Activated T-cell treated with anti-CD3 and anti-CD28 coated beads, Interleukin-2, amount 50 U/mL, for 48 hours (primary cell): ENCODE measurements at places on chromosomes 12 and 14.
A peak's percentile ranks its signal among the peaks of the same experiment; 100 is the strongest.

- peak; percentile 84 for DNase-seq
Measured at GRCh38 chr12:6534945-6535696, 804 bp downstream of the GAPDH start.

GRCh38 chr12:78864403-78864869, at the start of gene SYT1:
Gene SYT1, plus strand, starts transcription at chr12:78864774.
- DNase-seq = no peak

GRCh38 chr12:108722992-108723766, 8.1 kb downstream of the CORO1C start:
- no peak for DNase-seq

DNA sequence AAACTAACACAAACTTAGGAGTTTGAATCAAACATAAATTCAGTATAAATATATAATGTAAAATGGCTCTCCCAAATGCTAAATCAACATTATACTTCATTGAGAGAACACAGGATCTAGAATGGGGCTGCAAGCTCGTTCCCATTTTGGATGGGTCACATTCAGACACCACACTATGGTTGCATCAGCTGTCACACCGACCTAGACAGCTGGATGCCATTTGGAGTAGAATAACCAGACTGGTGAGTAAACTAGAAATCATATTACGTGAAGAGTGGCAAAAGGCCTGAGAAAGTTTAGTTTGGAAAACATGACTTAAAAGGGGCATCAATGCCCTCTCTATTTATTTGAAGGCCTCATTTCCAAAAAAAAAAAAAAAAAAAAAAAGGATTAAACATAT, 430.4 kb downstream of the NPAS3 start:
- no peak for DNase-seq

GRCh38 chr14:104826189-104826860, 25.4 kb downstream of the ZBTB42 start:
- DNase-seq = peak; percentile 96

GRCh38 chr14:76088771-76089571, 62.8 kb upstream of the GPATCH2L start:
- no peak for DNase-seq

GRCh38 chr12:6275928-6276887, 34.3 kb upstream of the PLEKHG6 start:
- no peak for DNase-seq

DNA sequence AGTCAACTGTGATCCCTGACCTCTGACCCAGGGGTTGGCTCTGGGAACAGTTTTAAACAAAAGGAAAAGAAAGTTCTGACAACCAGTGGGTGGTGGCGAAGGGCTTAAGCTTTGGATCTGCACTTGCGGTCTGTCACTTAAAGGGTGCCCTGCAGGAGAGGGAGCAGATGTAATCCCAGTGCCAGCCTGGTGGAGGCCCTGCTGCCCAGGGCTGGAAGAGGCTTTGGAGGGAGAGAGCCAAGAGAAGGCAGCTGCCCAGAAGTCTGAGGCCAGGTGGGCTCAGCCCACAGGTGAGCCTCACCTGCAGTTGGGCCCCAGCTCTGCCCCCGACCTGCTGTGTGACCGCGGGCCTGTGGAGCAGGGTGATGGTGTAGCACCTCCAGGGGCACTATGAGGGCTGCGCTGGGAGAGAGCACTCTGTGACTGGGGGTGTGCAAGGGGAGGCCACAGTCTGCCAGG, 19.1 kb downstream of the SH2B3 start:
- no peak for DNase-seq

- DNase-seq = no peak
Measured at GRCh38 chr14:28298156-28298555, 468.4 kb upstream of the FOXG1 start.

GRCh38 chr14:102796661-102797190, 19.5 kb downstream of the TRAF3 start:
- no peak for DNase-seq

- DNase-seq = no peak
Measured at GRCh38 chr12:122998316-122998715, 17.8 kb downstream of the ARL6IP4 start.

GRCh38 chr12:85489194-85489593, 209.2 kb downstream of the ALX1 start:
- DNase-seq = no peak

GRCh38 chr12:80756875-80757274, 40.2 kb downstream of the MYF5 start:
- DNase-seq = no peak

GRCh38 chr14:62322216-62322615, 560.0 kb downstream of the SNAPC1 start:
- DNase-seq = no peak

DNA sequence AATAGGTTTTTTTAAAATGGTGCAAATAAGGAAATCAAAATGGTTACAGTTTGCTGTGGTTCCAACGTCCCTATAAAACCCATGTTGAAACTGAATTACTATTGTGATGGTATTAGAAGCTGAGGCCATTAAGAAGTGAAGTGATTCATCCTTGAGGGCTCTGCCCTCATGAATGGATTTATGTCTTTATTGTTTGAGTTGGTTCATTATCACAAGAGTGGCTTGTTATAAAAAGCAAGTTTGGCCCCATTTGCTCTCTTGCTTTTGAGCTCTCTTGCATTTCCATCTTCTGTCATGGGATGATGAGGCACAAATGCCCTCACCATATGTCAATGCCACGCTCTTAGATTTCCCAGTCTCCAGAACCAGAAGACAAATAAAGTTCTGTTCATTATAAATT, 62.3 kb downstream of the PRKD1 start:
- no peak for DNase-seq

DNA sequence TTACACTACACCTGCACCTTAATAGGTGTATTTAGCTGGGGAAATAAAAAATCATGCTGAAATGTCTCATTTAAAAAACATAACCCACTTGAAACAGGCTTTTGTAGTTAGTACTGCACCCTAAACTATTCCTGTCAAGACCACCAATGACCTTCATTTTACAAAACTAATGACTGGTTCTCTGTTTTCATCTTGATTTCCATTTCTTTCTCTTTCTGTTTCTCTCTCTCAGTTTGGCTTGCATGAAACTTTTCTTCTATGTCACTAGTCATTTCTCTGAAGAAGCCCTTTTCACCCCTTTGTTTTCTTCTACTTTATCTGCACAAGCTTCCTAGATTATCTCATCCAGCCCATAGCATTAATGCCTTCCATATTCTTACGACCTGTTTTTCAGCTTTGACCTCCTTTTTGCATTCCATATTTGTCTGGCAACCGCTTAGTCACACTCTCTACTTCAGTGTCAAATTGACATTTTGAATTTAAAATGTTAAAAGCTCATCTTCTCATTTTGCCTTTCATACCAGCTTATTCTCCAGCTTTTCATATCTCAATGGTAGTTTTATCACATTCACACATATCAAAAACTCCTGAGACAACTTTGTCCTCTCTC, 32.7 kb upstream of the KLRF1 start:
- no peak for DNase-seq
